ENCODE measurements at places on chromosomes 3 and 15. TPM values are rescaled to one million over a fixed set of nuclear protein-coding genes. Genes with fewer than 3 reads are reported as not detected.

FSIP1 gene
- polyA plus RNA-seq: 0.81 TPM

EPHB1 gene
- 55.1 TPM for polyA plus RNA-seq

XCR1 gene
- polyA plus RNA-seq: 0.44 TPM

- no peak for DNase-seq
Measured at GRCh38 chr15:93027413-93027812, 61.6 kb downstream of the RGMA start.

GRCh38 chr3:122786066-122786465, 7.6 kb downstream of the HSPBAP1 start:
- no peak for DNase-seq

GRCh38 chr15:39397883-39398282, 183.0 kb upstream of the THBS1 start:
- no peak for DNase-seq

All from muscle of arm (tissue), 14 donors.